ENCODE measurements at places on chromosomes 16 and 17.
A peak's percentile ranks its signal among the peaks of the same experiment; 100 is the strongest.

- DNase-seq, result no peak
Observed at GRCh38 chr17:45759761-45760160, 24.4 kb upstream of the CRHR1 start.

DNA sequence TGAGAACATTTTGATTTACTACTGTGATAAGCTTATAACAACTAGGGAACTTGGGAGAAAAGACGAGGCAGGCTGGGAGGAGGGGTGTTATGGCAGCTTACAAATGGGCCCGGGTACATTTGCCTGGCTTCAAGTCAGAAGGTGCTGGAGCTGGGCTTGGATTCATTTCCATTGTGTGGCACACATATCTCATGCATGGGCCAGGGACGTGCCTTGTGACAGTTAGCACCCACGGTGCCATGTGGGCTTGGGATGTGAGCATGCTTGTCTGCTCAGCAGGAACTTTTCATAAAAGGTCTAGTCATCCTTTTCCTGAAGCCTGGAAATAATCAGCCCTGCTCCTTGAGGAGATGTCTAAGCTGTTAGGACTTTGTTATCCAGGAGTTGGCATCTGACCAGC lies 572.2 kb downstream of the CDH13 start:
- DNase-seq, result no peak

- no peak for DNase-seq
Observed at GRCh38 chr17:82965371-82965770, 114.0 kb upstream of the METRNL start.

DNA sequence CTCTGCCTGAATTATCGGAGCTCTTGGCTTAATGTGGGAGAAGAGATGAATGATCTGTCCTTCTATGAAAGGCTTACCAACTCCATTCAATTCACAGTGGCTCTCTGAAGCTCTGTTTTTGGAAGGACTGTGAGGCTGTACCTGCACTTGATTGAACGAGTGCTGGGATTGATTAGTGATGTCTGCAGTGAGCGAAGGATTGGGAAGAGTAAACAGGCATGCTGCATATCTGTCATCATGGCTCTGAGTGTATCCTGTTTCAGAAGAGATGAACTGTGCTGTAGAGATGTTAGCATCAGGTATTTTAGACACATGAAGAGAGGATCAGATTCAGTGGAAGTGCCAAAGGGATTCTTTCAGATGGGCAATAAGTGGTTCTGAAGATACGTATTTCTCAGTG lies 564.0 kb downstream of the MAF start:
- no peak for DNase-seq

DNA sequence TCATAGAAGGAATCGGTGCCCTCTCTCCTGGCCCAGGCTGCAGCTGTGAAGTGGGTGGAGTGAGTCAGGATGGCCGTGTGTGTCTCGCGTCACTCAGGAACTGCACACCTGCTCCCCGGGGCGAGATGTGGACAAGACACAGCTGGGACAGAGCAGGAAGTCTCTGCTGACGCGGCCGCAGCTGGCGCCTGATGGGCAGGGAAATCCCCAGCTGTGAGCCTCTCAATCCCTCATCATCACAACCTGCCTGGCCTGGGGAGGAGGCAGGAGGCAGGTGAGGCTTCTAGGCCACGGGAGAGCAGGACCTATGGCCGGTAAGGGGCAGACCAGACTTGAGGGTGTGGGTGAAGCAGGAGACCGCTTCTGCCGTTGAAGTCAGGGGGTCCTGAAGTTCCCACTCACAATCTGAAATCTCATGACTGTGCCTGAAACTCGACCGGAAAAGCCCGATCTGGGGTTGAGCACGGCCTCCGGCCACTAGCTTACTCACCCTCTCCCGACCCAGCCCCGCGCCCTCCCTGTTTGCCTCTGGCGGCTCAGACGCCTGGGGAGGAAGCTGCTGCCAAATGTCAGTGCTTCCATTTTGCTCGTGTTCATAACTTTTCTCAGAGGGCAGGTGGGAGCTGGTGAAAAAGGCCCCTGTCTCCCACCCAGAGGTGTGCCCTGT lies 1.1 kb upstream of the TRPV3 start:
- peak; percentile 20 for DNase-seq

GRCh38 chr16:86676254-86676670 lies 97.9 kb downstream of the FOXL1 start:
- no peak for DNase-seq

- no peak for DNase-seq
Observed at GRCh38 chr16:25563700-25564099, 128.1 kb upstream of the HS3ST4 start.

GRCh38 chr16:67760956-67761230 lies 41.8 kb upstream of the GFOD2 start:
- no peak for DNase-seq

DNA sequence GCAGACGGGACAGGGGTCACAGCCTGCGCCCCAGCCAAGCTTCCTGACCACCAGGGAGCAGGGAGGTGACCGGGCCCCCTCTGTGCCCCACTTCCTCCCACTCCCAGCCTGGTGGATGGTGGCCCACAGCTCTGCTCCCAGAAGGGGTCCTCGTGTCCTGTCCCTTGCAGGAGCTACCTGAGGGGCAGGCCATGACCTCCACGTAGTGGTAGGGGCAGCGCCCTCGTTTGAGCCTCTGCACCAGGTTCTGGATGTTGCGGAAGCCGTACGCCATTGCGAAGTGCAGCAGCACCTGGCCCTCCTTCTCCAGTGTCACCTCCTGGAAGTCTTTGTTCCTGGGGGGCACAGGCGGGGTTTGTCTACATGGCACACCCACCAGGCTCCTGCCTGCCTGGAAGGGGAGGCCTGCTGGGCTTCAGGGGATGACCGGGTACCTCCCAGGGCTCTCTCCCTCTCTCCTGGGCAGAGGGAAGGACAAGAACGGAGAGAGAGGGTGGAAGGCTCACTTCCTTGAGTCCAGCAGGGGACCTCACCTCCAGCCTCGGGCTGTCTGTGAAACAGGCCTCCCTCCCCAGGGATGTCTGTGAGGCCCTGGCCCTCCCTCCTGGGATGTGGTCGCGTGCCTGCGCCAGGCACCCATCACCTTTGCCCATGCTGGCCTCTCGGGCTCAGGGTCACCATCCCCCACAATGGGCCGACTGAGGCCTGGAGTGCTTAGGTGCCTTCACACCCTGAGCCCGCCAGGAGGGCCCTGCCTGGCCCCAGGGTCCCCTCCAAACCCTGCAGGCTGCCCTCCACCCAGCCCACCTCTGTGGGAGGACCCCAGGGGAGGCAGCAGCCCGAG lies 4.0 kb downstream of the HAGHL start:
- no peak for DNase-seq

- no peak for DNase-seq
Observed at GRCh38 chr16:88403794-88404581, 21.2 kb downstream of the ZNF469 start.

DNA sequence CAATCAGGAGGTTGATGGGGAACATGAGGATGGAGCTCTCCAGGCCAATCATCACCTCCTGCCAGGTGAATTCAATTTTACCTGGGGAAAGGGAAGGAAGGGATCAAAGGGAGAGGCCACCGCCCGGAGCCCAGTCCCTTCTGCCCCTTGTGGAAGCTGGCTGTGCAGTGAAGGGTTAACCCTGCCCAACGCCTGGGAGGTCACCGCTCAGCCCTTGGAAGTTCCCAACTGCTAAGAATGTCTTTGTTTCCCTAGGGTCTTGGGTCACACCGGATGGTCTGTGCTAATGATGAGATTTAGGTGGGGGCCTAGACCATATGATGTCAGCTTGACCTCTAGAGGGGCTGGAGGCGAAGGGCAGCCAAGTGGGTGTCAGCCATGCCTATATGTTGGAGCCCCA lies 52.1 kb upstream of the GCSH start:
- no peak for DNase-seq

DNA sequence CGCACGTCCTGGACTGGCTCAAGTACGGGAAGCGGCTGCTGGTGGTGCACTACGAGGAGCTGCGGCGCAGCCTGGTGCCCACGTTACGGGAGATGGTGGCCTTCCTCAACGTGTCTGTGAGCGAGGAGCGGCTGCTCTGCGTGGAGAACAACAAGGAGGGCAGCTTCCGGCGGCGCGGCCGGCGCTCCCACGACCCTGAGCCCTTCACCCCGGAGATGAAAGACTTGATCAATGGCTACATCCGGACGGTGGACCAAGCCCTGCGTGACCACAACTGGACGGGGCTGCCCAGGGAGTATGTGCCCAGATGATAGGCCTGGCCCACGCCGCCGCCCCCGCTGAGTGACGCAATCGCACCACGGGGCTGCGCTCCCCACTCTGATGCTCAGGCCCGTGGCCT lies 50.2 kb downstream of the WSCD1 start:
- no peak for DNase-seq

GRCh38 chr16:27725236-27726000 lies 175.5 kb downstream of the KATNIP start:
- no peak for DNase-seq

GRCh38 chr16:53356478-53357207 lies 77.6 kb upstream of the RBL2 start:
- no peak for DNase-seq

DNA sequence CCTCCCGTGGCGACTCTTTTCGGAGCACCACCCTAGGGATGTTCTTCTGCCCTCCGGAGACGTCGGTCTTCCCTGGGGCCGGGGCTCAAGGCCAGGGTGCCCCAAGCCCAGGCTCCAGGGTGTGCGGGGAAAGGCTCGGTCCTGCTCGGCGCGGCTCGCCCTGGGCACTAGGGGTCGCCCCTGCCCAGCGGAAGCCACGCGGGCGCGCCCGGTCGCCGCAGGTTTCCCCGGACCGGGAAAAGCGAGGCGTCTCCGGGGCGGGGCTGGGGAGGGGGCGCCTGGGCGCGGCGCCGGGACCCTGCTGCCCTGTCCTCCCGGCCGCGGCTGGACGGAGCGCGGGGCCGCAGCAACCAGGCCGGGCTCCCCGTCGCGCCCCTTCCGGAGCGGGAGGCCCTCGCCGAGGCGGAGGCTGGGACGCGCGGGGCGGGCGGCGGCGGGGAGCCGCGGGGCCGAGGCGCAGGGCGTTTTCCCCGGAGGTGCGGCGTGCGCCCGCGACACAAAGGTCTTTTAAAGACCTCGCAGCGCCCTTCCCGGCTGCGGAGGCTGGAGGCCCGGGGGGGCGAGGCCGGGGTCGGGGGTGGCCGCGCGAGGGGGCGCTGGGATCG lies 76.4 kb downstream of the MRC2 start:
- DNase-seq, result peak; percentile 59

- no peak for DNase-seq
Observed at GRCh38 chr17:507441-507840, 154.8 kb upstream of the RPH3AL start.

- DNase-seq, result no peak
Observed at GRCh38 chr17:17703140-17703919, 22.1 kb downstream of the RAI1 start.

- no peak for DNase-seq
Observed at GRCh38 chr17:8482546-8482945, 46.9 kb downstream of the NDEL1 start.

DNA sequence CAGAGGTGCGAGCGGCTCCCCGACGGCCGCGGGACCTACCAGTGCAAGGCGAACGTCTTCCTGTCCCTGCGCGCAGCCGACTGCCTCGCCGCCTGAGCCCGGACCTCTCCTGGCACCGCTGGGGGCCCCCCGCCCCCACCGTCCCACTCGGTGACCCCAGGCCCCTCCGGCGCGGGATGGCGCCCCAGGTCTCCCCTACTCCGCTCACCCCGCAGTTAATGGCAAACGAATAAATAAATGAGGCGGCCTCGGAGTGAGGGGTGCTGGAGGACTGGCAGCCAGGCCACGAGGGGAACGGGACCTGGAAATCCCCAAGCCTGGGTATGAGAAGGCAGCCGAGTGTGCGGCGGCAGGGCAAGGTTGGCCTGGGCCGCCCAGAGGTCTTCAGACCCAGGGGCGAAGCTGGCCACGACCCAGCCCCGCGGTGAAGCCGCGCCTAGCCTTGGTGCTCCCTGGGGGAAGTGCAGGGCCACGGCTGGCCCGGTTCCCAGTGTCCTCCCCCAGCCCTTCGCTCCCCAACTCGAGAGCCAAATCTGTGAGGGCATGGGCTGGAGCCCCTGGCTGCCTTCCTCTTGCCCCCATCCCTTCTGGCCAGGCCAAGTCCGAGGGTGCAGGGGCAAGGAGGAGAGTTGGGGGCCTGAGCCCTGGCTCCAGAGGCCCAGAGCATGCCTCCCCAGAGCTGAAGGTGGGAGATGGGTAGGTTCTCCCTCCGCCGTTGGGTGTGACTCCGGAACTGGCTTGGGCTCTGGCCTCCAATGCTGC lies 796 bp downstream of the NPB start:
- no peak for DNase-seq

DNA sequence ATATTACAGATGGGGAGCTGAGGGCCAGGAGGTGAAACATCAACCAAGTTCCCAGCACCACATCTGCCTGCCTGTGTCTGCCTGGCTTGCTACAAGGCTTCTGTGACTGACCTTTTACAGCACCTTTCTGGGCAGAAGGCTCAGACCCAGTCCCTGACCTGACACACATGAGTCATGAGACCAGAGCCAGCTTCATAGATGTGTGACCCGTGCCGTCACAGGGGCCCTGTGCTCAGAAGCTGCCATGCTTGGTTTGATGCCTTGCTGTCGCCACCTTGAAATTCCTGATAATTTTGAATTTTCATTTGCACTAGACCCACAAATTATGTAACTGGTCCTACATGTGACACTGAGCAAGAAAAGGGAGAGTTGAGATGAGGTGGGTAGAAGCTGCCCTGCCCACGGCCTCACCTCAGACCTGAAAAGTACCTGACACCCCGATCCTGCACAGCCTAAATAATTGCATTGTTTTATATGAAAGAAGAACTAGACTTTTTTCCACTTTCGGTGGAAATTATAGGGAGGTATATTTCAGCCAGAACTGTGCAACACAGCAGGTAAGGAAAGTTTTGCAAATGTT lies 13.3 kb upstream of the PECAM1 start:
- DNase-seq, result no peak

GRCh38 chr17:1732833-1733321 lies 8.4 kb downstream of the WDR81 start:
- DNase-seq, result no peak

DNA sequence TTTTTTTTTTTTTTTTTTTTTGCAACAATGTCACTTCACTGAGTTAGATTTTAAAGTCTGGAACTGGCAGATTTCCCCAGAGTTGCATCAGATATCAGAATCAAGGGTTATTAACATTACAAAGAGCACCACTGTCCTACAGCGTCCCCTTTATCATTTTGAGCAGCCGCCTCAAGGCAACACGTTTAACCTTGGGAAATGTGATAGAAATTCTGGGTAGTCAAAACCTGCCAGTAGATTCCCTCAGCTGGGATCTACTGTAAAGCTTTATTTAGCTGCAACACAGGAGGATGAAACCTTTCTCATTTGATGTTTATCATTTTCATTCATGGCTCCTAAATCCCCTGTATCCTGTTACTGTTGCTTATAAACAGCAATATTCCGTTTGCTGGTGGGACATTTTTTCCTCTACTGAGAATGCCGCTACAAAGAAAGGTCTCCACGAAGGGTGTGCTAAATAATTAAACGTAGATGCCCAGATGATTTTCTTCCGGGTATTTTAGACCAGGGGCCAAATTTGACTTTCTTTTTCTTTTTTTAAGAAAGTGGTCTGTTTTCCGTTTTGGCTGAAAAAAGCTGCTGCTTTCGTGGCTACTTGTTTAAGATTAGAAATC lies 436.1 kb upstream of the GOT2 start:
- no peak for DNase-seq

Data from activated T-cell treated with anti-CD3 and anti-CD28 coated beads for 24 hours (primary cell).